ENCODE measurements at places on chromosomes 7 and 10. TPM values are rescaled to one million over a fixed set of nuclear protein-coding genes. Genes with fewer than 3 reads are reported as not detected.

Gene BUD31
- 136 TPM for total RNA-seq

Gene OR6B1
- total RNA-seq: not detected

Gene NUDT13
- total RNA-seq: 0.91 TPM

Gene CFAP70
- total RNA-seq: 0.33 TPM

Gene SBDS
- 68.6 TPM for total RNA-seq

Gene OR6V1
- total RNA-seq: not detected

Gene GFRA1
- not detected for total RNA-seq

Gene GRID2IP
- total RNA-seq: not detected

Gene ZNF804B
- not detected for total RNA-seq

Gene VWA2
- total RNA-seq: not detected

Gene NACAD
- total RNA-seq: 0.31 TPM

Gene AEBP1
- 21.6 TPM for total RNA-seq

Gene MCM10
- 112 TPM for total RNA-seq

Gene BTBD16
- not detected for total RNA-seq

Gene TCAF2
- total RNA-seq: 34.7 TPM

Gene ERCC6
- total RNA-seq: 14.5 TPM

Gene SPDYE5
- total RNA-seq: not detected

Gene PAX4
- not detected for total RNA-seq

Gene AMPH
- total RNA-seq: not detected

All from activated CD4-positive, alpha-beta T cell treated with anti-CD3 and anti-CD28 coated beads, Interleukin-2, amount 10 ng/mL, durations not matched to agents 24 days and 14 days (primary cell).